ENCODE measurements at places on chromosomes 5 and 9.

GRCh38 chr9:136960212-136960937, 8.3 kb downstream of the LCN12 start:
- DNase-seq: no peak

DNA sequence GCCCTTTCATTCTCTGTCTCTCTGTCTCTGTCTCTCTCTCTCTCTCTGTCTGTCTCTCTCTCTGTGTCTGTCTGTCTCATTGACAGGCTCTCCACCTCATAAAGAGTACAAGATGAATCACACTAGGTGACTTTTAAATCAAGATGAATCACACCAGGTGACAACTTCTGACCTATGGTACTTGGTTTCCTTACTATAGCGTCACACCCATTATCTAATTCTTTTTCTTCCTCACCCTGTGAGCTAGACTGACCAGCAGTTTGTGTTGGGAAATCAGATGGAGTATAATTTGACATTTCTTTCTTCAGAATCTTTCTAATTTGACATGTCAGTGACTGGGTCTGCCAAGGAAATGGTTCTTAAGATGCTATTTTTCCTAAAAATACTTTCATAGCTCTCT, 232.9 kb downstream of the ARRDC3 start:
- no peak for DNase-seq

- peak; percentile 88 for DNase-seq
Measured at GRCh38 chr9:104895572-104895971, 32.4 kb downstream of the ABCA1 start.

DNA sequence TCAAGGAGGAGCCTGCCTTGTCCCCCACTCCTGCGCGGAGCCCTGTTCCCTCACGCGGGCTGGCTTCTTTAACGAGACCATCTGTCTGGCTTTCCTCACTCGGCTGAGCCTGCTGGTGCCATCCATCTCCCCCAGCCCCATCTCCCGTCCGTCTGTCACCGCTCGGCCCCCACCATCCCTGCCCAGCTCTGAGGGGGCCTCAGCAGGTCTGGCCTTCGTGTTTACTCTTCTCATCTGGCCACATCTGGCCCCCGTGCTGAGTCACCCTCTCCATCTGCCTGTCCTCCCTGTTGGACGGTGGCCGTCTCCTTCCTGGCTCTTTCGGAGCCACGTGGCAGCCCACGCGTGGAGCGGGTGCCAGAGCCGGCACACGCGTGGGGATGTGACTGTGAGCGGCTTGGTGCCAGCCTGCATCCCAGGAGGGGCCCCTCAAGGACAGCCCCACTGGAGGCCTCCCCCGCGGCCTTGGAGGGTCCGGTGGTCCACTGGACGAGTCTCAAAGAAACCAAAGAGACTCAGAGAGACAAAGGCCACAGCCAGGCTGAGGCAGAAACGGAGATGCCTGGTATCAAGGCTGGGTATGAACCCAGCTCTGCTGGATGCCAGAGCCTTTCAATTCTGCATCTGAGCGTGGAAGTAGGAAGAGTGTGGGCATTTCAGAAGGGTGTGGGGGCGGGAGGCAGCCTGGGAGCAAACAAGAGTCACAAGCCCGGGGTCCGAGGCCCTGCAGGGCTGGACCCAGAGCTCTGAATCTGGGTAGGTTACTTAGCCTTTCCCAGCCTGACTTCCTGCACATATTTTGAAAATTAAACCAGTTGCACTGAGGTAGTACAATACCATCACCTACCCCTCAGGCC, 76.7 kb upstream of the UNC5A start:
- peak; percentile 4 for DNase-seq

GRCh38 chr5:14701556-14701955, 37.0 kb downstream of the OTULIN start:
- no peak for DNase-seq

- DNase-seq: no peak
Measured at GRCh38 chr5:170945275-170945674, 83.5 kb downstream of the RANBP17 start.

DNA sequence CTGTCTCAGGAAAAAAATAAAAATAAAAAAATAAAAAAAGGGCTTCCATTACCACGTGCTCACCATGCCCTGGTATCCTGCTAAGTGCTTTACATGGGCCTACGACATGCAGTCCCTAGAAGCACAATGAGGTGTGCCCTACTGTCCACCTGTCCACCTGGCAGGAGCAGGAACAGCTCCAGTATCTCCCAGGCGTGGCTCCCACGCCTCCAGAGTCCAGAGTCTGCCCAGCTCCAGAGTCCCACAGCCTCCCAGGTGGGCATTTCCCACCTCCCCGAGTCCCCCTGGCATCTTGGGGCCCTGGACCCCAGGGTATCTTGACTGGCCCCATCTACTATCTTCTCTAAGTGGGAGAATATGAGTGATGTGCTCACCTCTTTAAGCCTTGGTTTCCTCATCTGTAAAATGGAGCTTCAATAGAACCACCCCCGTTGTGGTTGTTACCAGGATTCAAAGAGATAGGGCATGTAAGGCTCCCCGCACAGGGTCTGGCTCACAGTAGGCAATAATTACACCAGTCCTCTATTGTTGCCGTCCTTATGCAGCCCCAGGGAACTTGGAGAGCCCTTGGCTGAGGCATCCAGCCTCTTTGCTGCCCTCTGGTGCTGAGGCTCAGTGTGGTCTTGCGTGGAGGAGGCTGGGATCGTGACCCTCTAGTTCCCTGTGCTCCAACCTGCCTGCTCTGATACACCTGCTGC, 8.9 kb downstream of the CXCL14 start:
- peak; percentile 45 for DNase-seq

DNA sequence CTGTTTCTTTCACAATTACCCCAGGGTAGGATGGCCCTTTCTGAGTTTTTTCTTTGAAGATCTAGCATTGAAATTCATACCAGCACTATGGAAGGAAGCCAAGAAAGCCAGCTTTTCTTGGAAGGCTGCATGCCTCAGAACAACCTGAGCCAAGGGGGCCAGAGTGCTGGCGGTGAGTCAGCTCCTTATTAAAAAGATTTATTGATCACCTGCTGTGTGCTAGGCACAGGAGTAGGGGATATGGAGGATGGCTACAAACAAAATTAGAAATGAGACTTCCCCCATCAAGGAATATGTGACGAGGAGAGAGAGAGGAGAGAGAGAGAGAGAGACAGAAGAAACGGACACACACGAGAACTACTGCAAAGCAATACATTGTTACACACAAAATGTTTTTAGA, 184.6 kb upstream of the PUM3 start:
- DNase-seq: no peak

DNA sequence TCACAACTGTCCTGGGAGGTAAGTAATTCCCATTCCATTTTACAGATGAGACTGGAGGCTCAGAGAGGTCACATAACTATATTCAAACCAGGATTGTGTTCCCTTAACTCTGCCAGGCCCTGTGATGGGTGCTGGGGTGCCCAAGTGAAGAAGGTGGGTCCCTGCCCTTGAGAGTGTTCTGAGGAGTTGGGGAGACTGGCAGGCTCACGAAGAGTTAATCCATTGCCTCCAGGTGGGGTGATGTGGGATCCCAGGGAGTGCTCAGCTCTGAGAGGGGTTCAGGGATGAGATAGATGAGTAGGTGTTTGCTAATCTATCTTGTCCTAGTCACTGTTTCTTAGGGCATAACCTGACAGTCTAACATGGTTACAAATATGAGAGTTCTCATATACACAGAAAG, 36.7 kb downstream of the GSN start:
- no peak for DNase-seq

- no peak for DNase-seq
Measured at GRCh38 chr9:87516926-87517290, 19.2 kb downstream of the DAPK1 start.

DNA sequence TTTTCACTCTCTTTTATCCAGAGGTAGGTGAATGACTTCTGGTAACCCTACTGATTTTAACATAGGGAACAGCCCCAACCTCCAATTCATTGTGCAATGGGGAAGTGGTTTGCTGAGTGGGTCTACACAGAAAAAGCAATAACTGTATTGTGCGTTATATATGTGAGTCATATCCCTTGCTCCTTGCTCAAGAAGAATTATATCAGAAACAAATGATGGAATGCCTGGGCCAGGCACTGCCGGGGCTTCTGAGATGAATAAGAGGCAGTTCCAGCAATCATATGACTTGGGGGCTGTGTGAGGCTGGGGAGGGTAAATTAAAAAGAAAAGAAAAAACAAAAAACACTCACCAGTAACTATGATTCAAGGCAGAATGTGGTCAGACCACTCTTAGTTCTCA, 79.2 kb upstream of the ABCA1 start:
- peak; percentile 89 for DNase-seq

DNA sequence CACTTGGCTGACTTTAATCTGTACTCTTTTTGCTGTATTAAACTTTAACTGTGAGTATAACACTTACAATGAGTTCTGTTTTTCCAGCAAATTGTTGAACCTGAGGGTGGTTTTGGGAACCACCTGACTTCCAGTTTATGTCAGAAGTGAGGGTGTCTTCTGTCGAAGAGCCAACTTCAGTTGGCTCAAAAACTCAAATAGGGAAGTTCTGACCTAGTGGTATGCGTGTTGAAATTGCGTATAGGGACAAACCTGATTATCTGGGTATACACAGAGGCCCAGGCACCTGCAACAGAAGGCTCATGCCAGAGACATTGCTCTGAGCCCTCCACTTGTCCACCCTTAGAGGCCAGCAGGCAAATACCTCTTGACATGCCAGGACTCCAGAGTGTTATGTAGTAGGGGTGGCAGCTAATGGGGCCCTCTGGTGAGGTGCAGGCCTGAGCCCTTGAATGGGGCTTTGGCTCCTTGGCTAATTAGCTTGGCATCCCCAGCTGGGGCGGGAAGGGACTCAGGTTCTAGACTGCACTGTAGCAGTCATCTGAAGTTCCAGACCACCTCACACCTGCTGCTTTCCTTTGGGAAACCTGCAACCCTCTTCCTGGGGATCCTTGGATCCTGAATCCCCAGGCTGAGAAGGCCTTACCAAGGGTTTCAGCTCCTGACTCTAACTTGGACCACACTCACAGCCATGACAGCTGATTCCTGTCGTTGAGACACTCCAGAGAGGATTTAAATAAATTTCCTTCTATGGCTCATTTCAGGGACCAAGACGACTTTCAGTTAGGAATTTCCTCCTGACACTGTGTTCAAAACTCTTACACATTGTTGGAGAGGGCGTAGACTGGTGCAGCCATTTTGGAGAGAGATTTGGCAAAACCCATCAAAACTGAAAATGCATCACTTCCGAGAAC, 189.6 kb downstream of the HSPA4 start:
- DNase-seq: no peak

DNA sequence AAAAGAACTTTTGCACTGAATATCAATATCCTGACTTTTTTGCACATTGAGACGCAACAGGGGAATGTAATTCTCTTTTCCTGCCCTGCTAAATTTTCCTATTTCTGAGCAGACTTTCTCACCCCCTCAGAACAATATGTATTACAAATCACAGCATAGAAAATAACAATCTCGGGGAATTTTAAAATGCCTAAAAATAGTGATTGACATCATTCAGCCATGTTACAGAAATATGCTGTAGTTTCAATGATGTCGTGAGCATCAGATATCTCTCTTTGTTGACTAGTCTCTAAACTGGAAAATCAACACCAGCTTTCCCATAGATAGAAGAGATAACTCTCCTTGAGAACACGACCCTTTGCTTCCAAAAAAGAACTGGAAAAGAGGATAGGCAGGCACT, 166.7 kb downstream of the ZDHHC21 start:
- DNase-seq: no peak

- DNase-seq: no peak
Measured at GRCh38 chr9:31388660-31389059, 995.8 kb upstream of the ACO1 start.

- DNase-seq: no peak
Measured at GRCh38 chr9:85647571-85647970, 94.2 kb downstream of the AGTPBP1 start.

DNA sequence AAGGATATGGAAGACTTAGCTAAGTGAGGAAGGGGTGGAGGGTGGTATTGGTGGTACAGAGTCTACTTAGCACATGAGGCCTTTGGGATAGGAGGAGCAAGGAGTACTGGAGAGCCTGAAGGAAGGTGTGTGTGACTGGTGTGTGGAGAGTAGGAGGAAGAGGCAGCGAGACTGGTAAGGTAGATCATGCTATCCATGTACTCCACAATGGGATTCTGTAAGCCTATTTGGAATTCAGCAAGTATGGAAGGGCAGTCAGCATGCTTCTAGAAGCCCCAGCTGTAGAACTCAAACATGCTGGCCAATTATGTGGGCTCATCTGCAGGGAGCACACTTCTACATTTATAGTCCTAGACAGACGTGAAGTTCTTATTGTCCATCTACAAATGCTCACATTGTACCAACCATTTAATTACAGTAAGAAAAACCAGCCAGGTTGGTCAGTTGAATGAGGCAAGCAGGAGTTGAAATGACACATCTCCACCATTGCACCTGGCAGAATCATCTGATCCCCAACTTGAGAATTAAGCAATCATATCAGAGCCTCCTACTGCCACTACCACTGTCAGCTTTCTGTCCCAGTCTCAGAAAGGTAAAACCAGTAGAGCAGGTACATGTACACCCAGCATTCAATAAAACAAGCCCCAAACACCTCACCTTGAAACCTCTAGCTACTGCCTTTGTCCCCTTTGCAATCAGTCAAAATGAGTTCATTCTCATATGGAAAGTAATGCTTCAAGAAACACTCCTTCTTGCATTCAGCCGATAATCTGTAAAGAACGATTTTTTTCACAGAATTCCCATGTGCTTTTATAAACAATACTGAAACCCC, 60.9 kb upstream of the GLRX start:
- DNase-seq: no peak

DNA sequence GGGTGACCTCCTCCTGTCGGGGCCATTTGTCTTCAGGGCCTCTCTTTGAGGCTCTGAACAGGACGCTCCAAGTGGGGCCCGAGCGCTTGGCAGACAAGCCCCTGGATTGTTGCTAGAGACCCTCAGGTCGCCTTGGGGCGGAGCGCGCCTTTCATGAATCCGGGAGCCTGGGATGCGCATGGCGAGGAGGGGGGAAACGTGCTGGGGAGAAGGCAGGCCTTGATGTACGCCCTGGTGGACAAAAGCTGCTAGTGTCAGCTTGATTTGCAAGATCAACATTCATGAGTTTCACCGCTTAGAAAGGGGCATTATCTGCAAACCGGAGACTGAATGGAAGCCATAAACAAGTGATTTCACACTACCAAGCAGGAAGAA, 226.3 kb downstream of the SMARCA2 start:
- peak; percentile 78 for DNase-seq
